CD8-positive, alpha-beta memory T cell (primary cell): ENCODE measurements at places on chromosomes 7 and 10.

GRCh38 chr10:110058212-110058611, 50.4 kb downstream of the ADD3 start:
- DNase-seq, result no peak

GRCh38 chr10:124677293-124677699, 66.9 kb downstream of the FAM53B start:
- DNase-seq, result no peak

DNA sequence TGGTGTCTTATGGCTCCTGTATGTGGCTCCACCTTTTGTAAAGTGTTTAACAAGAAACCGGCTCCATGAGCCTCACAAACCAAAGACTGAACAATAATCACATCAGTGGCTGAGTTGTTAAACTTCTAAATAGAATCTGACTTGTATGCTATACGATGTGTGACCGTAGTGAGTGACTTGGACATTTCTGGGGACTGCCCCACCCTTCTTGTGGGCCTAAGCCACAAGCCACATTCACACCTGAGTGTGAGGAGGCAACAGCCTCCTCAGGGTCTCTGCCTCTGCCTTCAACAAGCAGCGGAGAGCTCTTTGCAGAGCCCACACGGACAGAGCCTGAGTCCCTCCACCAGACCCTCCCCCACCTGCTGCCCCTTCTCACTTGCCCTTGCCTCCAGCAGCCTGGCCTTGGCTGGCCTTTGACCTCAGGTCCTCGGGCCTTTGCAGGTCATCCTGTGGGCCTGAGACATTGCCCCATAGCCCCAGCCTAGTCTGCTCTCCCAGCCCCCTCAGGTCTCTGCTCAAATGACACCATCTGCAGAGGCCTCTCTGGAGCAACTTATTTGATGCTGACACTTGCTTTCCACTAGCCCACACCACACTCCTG, 156.8 kb upstream of the TNS3 start:
- DNase-seq, result no peak

- no peak for DNase-seq
Measured at GRCh38 chr7:32586291-32587221, 91.3 kb downstream of the AVL9 start.

- no peak for DNase-seq
Measured at GRCh38 chr10:50367732-50368131, 116.4 kb upstream of the ASAH2 start.

DNA sequence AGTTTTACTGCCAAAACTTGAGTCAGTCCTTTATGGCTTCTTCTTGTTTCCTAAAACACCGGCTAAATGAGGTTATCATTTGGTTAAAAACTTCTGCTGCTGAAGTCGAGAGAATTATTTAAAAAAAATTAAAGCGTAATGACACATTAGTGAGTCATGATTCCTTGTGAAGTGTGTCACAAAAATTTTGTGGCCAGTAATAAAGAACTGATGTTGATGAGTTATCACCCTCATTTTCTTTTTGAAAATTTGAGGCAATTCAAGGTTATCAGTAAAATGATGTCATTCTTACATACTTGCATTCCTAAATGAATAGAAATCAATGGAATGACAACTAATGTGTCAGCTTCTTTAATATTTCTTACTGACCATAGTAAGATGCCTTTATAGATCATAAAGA, 427.4 kb downstream of the SORCS3 start:
- DNase-seq, result no peak

DNA sequence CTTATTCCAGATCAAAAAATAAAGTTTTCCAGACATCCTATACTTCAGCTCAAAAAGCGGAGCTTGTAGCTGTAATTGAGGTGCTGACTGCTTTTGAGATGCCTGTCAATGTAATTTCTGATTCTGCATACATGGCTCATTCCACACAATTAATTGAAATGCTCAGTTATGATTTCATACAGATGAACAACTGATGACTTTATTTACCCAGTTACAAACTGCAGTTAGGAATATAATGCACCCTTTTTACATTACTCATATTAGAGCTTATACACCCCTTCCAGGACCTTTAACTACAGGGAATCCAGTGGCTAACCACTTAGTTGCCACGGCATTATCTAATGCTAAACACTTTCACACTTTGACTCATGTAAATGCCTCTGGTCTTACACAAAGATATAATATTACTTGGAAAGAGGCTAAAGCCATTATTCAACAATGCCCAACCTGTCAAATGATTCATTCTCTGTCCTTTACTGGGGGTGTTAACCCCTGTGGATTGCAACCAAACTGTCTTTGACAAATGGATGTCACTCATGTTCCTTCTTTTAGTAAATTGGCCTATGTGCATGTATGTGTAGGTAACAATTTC, 147.3 kb downstream of the ZNF33B start:
- no peak for DNase-seq
